Left ventricle myocardium superior (tissue), 1 donor: ENCODE measurements at places on chromosomes 1 and 21.

- peak; percentile 62 for DNase-seq
These were observed 87.9 kb downstream of the PRDM16 start for GRCh38 chr1:3156936-3157335.

DNA sequence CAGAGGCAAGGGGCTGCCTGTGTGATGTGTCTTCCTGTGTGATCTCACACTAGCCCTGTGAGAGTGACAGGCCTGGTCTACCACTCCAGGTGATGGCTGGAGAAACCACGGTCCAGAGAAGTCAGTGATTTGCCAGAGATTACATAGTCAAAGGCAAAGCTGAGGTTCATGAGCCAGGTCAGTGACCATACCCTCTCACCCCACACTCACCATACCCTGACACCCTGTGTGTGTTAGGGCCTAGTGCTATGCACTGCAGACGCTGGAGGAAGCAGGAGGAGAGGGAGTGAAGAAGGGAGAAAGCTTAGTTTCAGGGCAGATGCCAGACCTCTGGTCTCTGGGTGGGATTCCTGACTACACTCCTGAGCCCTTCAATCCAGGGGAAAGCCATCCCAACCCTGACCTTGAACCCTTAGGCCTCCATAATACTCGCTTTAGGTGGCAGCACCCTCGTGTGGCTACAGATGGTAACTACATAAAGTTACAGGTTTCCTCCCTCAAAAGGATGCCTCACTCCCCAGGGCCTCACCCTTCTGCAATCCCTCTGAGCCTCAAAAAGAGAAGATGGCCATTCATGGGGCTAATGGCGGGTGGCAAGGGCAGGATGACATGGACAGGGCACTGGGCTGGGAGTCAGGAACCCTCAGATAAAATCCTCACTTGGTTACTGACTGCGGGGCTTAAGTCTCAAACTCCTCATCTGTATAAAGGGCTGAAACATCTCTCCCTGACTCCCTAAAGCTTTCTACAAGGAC, 20.8 kb upstream of the SDC3 start:
- peak; percentile 26 for DNase-seq

- no peak for DNase-seq
These were observed 80.3 kb downstream of the TTC3 start for GRCh38 chr21:37153196-37153934.

GRCh38 chr1:202710070-202711045, at the start of gene SYT2:
Gene SYT2 (minus strand): TSS chr1:202710454. CDS start chr1:202605772, 104,682 bp downstream.
- peak; percentile 39 for DNase-seq

DNA sequence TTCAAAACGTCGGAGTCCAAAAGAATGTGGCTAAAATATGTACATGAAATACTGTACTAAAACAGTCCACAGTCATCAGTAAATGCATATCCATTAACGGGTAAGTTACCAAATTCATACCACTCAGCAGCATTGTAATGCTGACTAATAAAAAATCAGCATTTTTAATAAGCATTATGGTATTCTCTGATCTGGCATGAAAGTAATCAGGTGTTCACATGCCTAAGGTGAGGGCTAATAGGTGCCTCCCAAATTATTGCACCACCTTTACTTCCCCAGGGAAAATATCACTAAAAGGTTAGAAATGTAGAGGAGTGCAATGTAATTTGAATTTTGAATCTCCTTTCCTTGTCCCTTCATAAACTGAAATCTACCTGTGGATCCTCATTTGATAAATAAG, 69.6 kb upstream of the PTGS2 start:
- no peak for DNase-seq

GRCh38 chr21:26961698-26962097, 5.2 kb downstream of the ADAMTS5 start:
- no peak for DNase-seq

GRCh38 chr21:33841561-33841960, 74.0 kb downstream of the ATP5PO start:
- no peak for DNase-seq

DNA sequence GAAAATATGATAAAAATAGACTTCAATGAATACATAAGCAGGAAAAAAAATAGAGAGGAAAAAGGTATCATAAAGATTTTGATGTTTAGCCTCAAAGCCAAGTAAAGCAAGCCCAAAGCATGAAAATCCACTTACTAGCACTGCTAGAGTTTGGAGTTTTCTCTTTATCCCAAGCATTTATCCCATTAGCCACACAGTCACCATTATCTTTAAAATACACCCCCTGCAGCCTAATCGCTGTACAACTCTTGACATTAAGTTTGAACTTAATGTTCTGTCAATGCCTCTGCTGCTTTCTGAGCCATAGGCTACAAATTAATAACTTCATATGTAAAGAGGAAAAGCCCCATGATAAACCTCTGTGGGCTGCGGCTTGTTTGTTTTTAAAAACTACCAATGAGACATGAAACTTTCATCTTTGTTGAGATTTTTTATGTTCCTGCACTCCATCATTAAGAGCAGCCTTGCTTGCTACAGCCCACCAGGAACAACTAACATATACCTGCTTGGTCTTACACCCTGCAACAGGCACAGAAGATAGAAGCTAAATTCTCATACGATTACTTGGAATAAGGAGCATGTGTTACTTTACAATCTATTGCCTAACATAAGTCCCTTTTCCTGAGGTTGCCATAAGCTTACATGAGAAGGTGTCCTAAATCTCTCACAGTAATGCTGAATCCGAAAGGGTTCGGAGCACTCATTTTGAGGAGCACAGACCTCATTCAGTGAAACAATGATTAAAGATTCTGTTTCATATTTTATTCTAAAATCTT, 202.4 kb downstream of the SMYD3 start:
- no peak for DNase-seq

- no peak for DNase-seq
These were observed 64.7 kb downstream of the GORAB start for GRCh38 chr1:170596701-170597100.

- no peak for DNase-seq
These were observed 43.0 kb upstream of the RAVER2 start for GRCh38 chr1:64701886-64702285.

GRCh38 chr1:110370827-110371226, 20.0 kb downstream of the SLC16A4 start:
- DNase-seq, result no peak

DNA sequence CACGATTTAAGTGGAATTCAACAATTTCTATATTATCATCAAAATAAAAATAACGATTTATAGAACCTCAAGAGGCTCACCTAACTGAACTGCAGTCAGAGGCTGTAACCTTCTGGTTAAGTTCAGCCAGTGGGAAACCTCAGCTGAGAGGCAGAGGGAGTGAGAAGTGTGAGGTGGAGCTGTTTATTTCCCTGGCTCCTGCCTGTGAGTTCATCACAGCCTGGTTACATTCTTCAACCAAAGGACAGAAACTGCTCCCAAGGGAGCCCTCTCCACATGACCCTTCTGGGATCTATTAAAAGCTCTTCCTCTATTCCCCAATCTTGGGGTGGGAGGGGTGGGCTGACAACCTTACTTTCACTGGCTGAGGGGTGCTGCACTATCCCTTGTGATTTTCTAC, 22.2 kb downstream of the DYNLT5 start:
- DNase-seq, result no peak

DNA sequence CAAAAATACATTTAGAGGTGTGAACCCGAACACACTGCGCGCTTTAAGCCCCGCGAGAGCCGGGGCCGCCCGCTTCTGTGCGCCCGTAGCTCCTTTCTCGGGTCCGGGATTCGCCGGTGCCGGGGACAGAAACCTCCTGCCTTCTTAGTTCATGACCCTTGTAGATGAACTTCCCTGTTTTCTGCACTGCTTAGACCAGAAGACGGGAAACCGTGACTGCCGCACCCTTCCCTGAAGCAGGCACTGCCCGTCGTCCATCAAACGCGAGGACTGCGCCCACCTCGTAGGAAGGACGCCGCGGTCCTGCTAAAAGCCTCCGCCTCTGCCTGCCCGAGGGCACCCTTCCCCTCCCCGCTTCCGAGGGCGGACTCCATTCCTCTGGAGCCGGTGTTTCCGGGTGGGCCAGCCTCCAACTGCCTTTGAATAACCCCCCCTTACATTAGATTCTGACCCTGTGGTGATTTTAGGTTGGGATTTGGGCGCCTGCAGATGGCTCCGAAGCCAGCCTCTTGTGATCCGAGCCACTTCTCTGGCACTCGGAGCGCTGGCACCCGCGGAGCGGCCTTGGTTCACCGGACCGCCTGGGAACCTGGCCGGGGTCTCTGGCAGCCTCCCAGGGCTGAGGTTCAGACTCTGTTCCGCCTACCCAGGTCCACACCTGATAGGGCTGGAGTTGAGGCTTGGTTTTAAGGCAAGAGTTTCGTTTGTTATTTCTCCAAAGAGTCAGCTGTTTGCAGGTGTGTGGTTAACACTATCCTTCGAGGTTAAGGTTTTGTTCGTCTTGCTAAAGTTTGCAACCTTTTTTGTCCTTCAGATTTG, 1.2 kb upstream of the PTTG1IP start:
- DNase-seq, result peak; percentile 81

DNA sequence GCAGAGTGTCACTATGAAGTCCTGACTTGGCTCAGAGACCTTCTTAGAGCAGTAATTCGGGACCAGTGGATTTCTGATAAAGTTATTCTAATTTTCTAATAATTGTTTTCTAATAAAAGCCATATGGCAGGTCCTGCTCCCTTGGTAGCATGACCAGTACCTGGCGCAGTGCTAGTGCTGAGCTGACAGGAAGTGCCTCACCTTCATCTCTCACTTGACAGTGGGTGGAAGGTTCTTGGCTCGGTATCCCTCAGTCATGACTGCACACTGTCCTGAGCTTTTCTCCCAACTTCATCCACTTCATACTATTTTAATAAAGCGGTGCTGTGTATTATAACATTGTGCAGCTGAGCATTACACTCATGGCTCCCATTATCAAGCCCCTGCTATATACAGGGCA, 14.1 kb downstream of the VANGL1 start:
- no peak for DNase-seq

GRCh38 chr1:67336157-67336556, 28.5 kb downstream of the IL12RB2 start:
- DNase-seq, result no peak

GRCh38 chr1:16716691-16717335, 23.5 kb upstream of the RNU1-4 start:
- DNase-seq, result no peak

GRCh38 chr21:33976082-33977016, 60.7 kb upstream of the ATP5PO start:
- peak; percentile 47 for DNase-seq

GRCh38 chr1:56256153-56257000, 323.0 kb downstream of the PLPP3 start:
- no peak for DNase-seq
